Mucosa of descending colon (tissue), 3 donors: ENCODE measurements at places on chromosomes 12 and 14.

- no peak for DNase-seq
Observed at GRCh38 chr14:98236314-98236713, 1035.7 kb downstream of the BCL11B start.

DNA sequence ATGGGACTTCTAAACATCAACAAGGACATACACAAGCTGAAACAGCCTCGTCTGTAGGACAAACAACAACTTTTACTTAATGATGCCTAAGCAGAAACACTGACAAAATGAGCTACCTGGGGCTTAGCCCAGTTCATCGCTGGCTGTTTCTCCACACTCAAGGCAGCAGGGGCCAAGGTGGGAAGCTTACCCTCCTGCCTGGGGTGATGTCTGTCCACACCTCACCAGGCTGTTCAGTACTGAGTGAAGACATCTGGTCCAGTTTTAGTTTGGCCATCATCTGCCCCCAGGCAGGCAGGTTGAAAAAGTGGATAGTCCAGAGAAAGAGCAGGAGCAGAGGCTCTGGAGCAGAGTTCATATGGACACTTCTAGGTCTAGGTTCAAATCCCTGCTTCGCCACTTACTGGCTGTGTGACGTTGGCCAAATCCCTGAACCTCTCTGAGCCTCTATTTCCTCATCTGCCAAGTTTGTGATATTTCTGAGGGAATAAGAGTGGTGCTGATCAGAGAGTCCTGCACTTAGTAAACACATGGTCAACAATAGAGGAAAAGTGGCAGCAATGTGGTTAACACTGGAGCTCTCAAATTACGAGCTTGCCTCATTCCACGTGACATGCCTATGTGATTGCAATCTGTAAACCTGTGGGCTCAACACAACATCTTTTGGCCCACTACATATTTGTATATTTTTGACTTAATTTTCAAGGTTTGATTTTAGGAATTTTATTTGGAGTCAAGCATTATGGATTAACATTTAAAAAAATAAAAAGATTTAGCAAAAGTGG is 720.1 kb upstream of the TMEM132C start:
- no peak for DNase-seq

DNA sequence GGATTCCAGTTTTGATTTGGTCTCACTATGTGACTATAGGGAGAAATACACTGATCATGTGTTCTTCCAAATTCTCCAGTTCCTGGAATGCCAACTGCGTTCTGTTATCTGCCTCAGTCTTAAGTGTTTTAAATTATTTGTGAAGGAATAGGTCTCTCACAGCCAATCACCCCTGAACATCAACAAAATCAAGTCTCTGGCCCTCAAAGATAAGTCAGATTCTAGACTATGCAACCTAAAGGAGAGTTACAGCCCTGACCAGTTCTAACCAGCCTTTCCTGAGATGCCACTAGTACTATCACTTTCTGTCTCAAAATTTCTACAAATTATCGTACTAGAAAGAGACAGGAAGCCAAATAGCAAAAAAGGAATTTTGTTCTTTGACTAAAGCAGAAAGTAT is 22.3 kb downstream of the ZFC3H1 start:
- DNase-seq: no peak

- DNase-seq: peak; percentile 23
Observed at GRCh38 chr12:18479256-18479655, 217.9 kb downstream of the PIK3C2G start.

DNA sequence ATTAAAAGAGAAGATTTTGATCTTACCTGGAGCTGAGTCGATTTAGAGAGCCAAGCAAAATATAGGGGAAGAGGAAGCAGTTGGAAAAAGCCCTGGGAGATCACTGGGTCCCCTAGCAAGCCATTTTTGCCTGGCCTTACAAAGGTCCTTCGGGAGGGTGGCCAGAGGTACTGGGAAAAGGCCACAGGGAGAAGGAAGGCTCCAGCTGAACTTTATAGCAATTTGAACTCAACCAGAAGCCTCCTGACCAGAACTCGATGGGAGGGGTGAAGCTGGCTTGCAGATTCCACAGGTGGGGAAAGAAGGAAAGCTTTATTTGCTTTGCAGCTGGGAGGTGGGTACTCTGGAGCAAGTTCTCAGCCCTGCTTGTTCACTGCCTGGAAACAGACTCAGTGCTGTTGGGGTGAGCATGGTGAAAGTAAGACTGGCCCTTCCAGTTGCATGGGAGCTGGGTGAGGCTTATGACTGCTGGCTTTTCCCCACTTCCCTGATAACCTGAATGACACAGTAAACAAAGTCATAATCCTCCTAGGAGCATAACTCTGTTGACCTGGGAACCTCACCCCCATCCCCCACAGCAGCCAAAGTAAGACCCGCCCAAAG is 855.8 kb downstream of the FSCB start:
- no peak for DNase-seq

GRCh38 chr12:53862831-53863230 is 75.8 kb upstream of the HOXC13 start:
- no peak for DNase-seq

DNA sequence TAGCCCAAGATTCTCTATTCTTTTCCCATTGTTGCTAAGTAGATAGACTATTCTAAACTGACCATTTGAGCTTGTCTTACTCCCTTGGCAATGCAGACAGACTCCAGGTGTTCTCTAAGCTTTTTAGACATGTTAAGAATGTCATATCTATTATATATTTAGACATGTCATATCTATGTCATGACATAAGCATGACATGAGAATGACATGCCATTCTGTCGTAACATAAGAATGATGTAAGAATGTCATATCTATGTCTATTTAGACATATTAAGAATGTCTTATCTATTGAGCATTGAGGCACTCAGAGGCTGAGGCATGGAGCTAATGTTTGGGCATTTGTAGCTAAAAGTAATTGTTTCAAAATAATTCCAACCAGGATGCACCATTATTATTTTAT is 277.3 kb upstream of the ATP2B1 start:
- no peak for DNase-seq

DNA sequence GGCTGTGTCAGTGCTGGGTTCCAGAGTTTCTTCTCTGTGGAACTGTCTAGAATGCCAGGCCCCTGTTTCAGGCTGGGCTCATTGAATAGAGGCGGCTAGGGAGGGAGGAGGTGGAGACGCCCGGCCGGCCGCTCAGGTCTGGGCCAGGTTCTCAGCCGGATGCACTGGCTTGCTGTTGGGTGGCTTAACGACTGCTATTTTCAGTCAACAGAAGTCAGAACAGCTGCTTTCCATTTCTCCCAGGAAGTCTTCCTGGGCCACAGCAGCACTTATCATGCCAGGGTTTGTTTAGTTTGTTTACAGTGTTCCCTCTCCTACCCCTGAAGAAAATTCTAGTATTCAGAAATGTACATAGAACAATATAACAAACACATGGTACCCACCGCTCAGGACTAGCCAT is 26.0 kb upstream of the VPS37B start:
- peak; percentile 55 for DNase-seq

GRCh38 chr12:48938805-48939204 is 13.5 kb upstream of the FKBP11 start:
- DNase-seq: no peak

- DNase-seq: no peak
Observed at GRCh38 chr14:73234029-73234428, 3.3 kb upstream of the PAPLN start.

DNA sequence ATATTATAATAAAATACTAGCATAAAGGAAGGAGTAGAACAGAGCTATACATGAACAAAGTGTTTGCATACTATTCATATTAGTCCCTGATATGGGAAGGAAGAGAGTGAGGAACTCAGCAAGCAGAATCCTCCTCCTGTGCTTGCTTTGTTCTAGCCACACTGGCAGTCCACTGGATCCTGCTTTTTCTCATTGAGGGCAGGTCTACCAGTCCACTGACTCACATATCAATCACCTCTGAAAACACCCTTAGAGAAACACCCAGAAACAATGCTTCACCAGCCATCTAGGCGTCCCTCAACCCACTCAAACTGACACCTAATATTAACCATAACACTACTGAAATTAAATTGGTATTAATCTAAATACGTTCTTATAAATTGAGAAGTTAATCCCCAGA is 1861.7 kb upstream of the SEL1L start:
- DNase-seq: no peak

- DNase-seq: no peak
Observed at GRCh38 chr14:99775351-99775750, 17.9 kb upstream of the EML1 start.

GRCh38 chr14:76015668-76016067 is 30.1 kb downstream of the IFT43 start:
- no peak for DNase-seq

GRCh38 chr12:22374508-22374907 is 40.0 kb upstream of the ST8SIA1 start:
- DNase-seq: no peak

DNA sequence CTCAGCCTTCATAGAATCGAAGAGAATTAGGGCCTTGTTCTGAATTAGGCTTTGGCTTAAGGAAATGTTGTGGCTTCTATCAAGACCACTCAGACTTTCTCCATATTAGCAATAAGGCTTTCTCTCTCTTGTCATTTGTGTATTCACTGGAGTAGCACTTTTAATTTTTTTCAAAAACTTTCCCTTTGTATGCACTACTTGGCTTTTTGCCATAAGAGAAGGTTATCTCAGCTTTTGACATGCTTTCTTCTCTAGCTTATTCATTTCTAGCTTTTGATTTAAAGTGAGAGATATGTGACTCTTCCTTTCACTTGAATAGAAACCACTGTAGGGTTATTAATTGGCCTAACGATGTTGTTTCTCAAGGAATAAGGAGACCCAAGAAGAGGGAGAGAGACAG is 244.2 kb downstream of the GPHN start:
- DNase-seq: no peak

GRCh38 chr12:96033549-96034389 is 1.6 kb downstream of the LTA4H start:
- DNase-seq: no peak

- no peak for DNase-seq
Observed at GRCh38 chr14:25055992-25056687, 6.2 kb upstream of the STXBP6 start.
